CD4-positive, alpha-beta T cell treated with Interleukin-2 at 100 ng/mL for 4 hours (primary cell): ENCODE measurements at places on chromosomes 6 and 20.

DNA sequence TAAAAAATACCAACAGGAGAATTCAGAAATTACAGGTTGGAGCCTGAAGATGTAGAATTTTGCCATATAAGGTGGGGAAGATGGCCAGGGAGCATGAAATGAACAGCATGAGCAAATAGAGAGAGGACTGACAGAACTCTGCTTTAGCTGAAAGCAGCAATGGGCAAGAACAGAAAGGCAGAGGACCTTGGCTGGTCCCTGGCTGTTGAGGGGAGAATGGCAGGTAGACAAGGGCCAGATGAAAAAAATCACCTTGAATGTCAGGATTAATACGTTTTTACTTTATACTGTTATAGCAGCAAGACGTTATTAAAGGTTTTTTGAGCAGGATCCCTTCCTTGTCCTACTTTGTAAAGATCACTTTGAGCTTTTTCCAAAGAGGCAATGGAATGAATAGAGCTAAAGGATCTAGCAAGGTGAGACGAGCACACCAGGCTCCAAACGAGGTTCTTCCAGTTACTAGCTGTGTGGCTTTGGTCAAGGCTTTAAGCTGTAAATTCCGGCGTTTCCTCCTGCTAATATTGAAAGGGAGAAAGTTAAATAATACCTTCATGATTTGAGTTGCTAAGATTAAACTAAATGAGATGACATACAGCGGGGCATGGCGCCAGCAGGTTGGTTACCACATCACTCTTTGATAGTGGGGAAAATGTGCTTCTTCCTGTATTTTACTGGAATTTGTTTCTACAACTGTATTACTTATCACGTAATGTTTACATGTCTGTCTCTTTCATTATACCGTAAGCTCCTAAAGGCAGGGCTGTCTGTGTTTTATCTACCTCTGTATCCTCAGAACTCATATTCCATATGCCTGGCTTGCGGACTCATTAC, 776 bp downstream of the PPIL1 start:
- DNase-seq, result peak; percentile 4

GRCh38 chr6:110528101-110528929, 51.9 kb upstream of the SLC22A16 start:
- peak; percentile 68 for DNase-seq

GRCh38 chr6:30894935-30895334, 10.6 kb downstream of the DDR1 start:
- no peak for DNase-seq

- DNase-seq, result no peak
Observed at GRCh38 chr6:18352842-18353241, 34.3 kb upstream of the RNF144B start.

- no peak for DNase-seq
Observed at GRCh38 chr6:91487696-91488392, 901.0 kb upstream of the MAP3K7 start.

DNA sequence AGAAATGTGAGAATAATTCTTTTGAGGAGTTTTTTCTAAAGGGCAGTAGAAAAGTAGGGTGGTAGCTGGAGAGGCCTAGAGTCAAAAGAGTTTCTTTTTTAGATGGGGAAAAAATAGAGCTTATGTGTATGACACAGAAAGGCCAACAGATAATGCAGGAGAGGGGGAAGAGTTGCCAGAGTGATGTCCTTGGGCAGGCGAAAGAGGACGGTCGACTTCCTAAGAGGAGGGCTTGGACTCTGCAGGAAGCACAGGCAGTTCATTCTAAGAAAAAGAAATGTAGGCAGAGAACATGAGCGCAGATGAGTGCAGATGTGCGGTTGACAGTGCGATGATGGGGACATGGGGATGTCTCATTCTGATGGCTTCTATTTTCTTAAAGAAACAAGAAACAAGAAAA, 68.9 kb downstream of the PAK5 start:
- DNase-seq, result no peak

- no peak for DNase-seq
Observed at GRCh38 chr6:31979238-31979898, 2.5 kb upstream of the C4A start.
